ENCODE measurements at places on chromosomes 4 and X. TPM values are rescaled to one million over a fixed set of nuclear protein-coding genes. Genes with fewer than 3 reads are reported as not detected.

The PPP3CA gene
- 20.9 TPM for total RNA-seq

The GAGE12H gene
- total RNA-seq, result not detected

The SMPX gene
- 0.85 TPM for total RNA-seq

The SPATA4 gene
- not detected for total RNA-seq

The QRFPR gene
- not detected for total RNA-seq

The MYOZ2 gene
- total RNA-seq, result 8.8 TPM

The CBR4 gene
- 7.6 TPM for total RNA-seq

The NHSL2 gene
- total RNA-seq, result 2.0 TPM

The KLHL8 gene
- 5.3 TPM for total RNA-seq

The TEX13D gene
- total RNA-seq, result not detected

The CXorf51A gene
- total RNA-seq, result not detected

The FGF16 gene
- total RNA-seq, result 1.6 TPM

The TMEM35A gene
- 4.4 TPM for total RNA-seq

The CYBB gene
- 0.12 TPM for total RNA-seq

The NUDT6 gene
- 5.8 TPM for total RNA-seq

The ITM2A gene
- 5.9 TPM for total RNA-seq

The CTAG2 gene
- not detected for total RNA-seq

The PAK3 gene
- 0.09 TPM for total RNA-seq

The GRIA3 gene
- total RNA-seq, result under 0.01 TPM

The MAB21L2 gene
- under 0.01 TPM for total RNA-seq

The EDA gene
- 4.1 TPM for total RNA-seq

The COL4A6 gene
- total RNA-seq, result 1.3 TPM

The MUC7 gene
- not detected for total RNA-seq

The RIBC1 gene
- 0.17 TPM for total RNA-seq

The CLNK gene
- total RNA-seq, result not detected

The NDNF gene
- 1.1 TPM for total RNA-seq

The ARMCX4 gene
- total RNA-seq, result 0.70 TPM

The NLGN3 gene
- total RNA-seq, result 1.6 TPM

The AADAT gene
- 6.1 TPM for total RNA-seq

The LEF1 gene
- total RNA-seq, result not detected

Measured in pericardium fibroblast (primary cell).